Stimulated activated CD4-positive, alpha-beta T cell treated with anti-CD3 and anti-CD28 coated beads, Interleukin-4, amount 100 ng/mL, for 48 hours (primary cell): ENCODE measurements at places on chromosomes 12 and 14.

DNA sequence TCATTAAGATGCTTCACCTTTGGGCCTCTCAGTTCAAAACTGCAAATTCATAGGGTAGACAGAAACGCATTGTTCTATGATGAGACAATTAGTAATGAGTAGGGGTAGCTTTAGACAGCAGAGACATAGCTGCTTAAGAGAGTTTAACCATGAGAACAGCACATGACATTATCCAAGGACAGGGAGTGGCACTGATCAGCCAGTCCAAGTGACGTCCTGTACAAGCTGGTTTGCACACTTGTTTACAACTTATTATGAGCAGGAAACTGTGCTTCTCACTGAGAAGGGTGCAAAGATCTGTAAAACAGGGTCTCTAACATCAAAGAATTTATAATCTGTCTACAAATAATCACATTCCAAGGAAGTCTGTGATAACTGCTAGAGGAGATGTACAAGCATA, 11.2 kb upstream of the SRSF5 start:
- DNase-seq: no peak

DNA sequence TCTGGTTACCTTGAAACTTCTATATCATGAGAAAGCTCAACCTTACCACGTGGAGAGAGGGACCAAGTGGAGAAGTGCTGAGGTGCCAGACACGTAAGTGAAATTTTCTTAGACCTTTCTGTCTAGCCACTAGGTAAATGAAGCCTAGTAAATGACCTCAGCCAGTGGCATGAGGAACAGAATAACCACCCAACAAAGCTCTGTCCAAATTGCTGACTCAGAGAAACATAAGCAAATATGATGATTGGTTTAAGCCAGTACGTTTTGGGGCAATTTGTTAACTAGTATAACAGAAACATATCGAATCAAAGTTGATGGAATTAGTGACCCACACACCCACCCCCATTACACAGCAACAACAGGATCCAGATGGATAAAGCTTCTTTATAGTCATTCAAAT, 75.2 kb upstream of the MAX start:
- no peak for DNase-seq

DNA sequence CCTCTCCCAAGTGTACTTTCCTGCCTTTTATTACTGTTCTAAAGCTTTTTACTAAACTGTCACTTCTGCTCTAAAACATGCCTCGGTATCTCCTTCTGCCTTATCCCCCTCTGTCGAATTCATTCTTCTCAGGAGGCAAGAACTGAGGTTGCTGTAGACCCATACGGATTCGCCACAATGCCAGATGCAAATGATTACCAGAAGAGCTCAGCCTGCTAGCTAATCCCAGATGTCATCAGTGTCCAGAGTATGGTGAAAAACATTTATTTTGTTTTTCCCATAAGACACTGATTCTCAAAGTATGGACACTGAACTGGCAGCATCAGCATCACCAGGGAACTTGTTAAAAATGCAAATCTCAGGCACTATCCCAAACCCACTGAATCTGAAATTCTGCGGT, 359.3 kb downstream of the TMTC2 start:
- no peak for DNase-seq

GRCh38 chr12:47985596-47986290, 18.5 kb downstream of the COL2A1 start:
- DNase-seq: no peak

DNA sequence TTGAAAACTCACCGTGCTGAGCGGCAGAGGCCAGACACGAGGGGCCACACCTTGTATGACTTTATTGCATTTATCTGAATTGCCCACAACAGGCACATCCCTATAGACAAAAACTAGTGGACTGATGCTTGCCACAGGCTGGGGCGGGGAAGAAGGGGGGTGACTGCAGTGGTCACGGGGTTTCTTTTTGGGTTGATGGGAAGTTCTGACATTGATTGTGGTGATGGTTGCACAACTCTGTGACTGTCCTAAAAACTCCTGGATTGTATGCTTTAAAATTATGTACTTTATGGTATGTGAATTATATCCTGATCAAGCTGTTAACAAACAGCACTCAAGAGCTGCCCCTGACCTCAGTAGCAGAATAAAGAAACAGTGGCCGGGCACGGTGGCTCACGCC, 25.7 kb downstream of the DHX37 start:
- no peak for DNase-seq

- no peak for DNase-seq
These were observed 140.1 kb upstream of the CPM start for GRCh38 chr12:69073035-69073434.

DNA sequence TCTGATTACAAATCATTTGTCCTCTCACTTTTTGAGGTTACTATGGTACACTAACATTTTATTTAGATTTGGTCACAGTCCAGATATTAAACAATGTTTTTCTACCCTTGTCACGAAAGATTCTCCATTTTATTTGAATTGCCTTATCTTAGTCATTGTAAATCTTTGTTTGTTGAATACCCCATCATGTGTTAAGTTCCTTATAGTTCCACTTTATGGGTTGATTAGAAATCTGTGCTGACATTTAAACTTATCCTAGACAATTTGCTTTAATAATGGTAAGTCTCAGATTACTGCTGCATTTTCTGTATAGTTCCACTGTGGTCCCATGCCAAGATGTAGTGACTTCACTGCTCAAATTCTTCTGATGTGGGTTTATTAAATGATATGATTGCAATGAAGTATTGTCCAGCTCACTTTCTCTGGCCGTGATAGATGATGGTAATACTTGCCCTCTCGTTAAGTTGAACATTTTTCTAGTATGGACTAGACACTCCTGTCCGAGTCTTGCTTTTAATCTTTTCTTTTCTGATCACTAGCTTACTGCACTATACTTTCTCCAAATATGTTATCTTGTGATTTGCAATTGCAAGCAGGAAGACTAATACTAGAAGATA, 1107.3 kb downstream of the SLC6A15 start:
- no peak for DNase-seq

GRCh38 chr12:24479131-24479530, 469.8 kb downstream of the BCAT1 start:
- no peak for DNase-seq

- no peak for DNase-seq
These were observed 6.8 kb upstream of the CHD4 start for GRCh38 chr12:6613776-6614512.

DNA sequence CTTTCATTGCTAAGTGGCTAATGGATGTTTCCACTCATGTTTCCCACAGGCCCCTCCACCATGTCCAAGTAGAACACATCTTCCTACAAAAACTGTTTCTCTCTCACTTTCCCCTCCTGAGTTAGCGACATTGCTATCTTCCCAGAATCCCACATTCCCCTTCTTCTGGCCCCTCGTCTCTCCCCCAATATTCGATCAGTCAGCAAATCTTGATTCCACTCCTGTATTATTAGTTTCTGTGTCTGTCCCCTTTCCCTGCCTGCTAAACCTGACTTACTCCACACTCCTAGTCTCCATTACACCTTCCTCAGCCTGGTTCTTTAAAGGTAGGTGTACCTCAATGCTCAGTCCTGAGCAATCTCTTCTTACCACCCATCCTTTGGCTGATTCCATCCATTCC, 19.3 kb upstream of the SAMD4A start:
- DNase-seq: no peak

DNA sequence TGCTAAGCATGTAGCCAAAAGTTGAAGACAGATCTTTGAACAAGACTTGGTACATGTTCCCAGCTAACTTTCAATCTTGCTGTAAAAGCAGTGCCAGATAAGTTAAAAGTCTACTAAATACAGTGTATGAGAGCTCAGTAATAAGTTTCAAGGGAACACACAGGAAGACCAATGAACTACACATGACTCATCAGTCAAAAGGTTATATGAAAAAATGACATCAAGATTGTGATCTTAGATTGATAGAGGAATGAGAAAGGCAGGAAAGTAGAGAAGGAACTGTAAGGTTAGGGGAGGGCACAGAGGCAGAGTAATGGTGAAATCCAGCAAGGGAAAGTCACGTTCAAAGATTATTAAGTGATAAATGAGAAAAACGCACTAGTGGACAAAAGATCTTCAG, 249.9 kb upstream of the FLRT2 start:
- no peak for DNase-seq

GRCh38 chr14:99229654-99230207, 42.3 kb downstream of the BCL11B start:
- DNase-seq: no peak

- DNase-seq: no peak
These were observed 132.4 kb downstream of the GCH1 start for GRCh38 chr14:54769951-54770863.

GRCh38 chr14:21109377-21110138, 8.7 kb downstream of the TMEM253 start:
- no peak for DNase-seq
